Stimulated activated naive B cell treated with anti-CD40 and anti-IgM and Interleukin-4, amounts not matched to agents 10 μg/mL and 1 μg/mL and 100 μg/mL, for 72 hours (primary cell): ENCODE measurements at places on chromosomes 4 and X.

DNA sequence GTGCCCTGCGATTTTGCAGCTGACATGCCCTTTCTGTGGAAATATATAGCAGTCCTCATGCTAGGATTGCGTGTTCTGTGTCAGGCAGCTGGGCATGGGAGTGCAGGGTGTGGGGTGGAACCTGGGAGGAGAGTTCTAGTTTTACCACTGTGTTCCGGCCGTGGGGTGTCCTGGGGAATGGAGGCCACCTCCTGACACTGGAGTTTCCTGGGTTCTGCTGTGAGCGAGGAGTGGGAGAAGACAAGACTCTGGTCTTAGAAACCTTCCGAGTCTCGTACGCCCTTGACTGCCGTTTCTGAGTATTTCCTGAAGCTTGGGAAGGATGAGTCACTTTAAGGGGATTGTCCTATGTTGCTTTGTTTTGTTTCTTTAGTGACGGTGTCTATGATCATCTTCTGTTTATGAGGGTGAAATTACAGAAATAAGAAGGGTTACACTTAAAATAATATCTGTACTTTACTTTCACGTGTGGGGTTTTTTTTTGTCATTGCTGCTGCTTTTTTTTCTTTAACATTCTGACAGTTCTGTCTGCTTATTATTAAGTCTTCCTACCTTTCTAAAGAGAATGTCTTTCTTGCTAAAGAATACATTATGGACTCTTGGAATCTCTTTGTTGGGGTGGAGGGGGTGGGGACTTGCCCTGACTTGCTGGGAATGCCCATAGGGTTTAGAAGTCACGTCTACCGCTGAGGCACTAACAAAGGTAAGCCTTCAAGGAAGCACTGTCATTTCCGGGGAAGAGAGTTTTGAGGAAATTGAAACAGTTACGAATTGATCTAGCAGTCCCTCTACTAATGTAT is 19.1 kb downstream of the CD99 start:
- DNase-seq, result no peak
- peaks cover 4% of the 10 kb centered on the region for H3K36me3 ChIP-seq
- peaks cover 60% of the 10 kb centered on the region for H3K4me1 ChIP-seq

DNA sequence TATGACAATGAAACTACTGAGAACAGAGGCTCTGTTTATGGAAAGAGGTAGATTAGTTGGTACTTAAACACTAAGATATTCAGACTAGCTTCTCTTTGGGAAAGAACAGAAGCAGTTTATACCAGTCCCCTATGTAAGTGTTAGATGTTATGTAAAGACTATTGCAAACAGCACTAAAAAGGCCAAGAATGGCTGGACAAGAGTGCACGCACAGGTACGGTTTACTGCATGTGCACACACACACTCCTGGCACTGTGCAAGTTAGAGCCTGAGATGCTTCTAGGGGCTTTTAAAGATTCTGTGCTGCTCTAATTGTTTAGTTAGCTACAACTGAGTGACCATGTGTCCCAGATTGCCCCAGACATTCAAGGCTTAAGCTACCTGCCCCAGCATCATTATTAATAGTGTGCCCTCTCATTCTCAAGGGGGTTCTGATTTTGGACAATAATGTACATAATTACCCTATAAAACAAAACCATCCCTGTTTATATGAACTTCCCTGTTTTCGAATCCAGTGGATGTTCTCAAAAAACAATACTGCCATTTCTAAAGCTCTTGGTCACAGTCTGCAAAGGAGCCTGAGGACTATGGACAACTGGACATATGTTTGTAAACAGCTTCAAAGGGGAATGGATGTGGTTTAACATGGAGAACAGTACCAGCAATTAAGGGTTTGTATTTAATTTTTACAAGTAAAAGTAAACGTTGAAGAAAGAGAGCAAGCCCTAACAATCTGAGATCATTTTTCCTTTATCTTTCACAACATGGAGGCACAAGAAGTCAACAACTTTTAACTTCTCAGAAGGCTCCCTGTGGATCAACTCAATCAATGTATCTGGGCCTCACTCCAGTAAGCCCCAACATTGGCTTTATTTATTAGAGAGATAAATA is 2.0 kb downstream of the SETD7 start:
- H3K4me1 ChIP-seq, result peaks cover 22% of the 10 kb centered on the region
- peaks cover 10% of the 10 kb centered on the region for H3K36me3 ChIP-seq
- peak overlapping the region; percentile 97 for H3K4me3 ChIP-seq
- DNase-seq, result no peak
- no peaks in the 10 kb centered on the region for H3K27me3 ChIP-seq
- no peak overlapping the region for H3K27ac ChIP-seq

DNA sequence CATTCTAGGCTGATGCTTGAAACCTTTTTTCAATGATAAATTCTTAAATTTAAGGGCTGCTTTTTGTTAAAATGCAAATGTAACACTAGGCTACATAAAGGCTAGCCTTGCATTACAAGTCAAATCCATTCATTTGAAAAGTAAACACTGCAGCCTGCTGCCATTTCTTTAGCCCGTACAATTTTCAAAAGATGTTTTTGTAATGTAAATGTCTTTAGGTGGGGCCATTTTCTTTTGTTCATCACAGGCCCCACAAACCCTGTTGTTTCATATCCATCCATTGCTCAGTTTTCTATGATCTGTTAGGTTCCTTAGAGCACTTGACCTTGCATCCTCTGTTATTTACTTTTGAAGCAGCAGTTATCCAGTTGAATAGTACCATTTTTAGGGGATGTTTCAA is 296.2 kb upstream of the AMOT start:
- DNase-seq, result no peak
- H3K27me3 ChIP-seq, result no peaks in the 10 kb centered on the region
- H3K4me1 ChIP-seq, result no peaks in the 10 kb centered on the region
- no peak overlapping the region for H3K4me3 ChIP-seq

GRCh38 chr4:155609455-155610059 is 57.1 kb upstream of the GUCY1A1 start:
- no peaks in the 10 kb centered on the region for H3K27me3 ChIP-seq
- H3K4me3 ChIP-seq, result no peak overlapping the region
- H3K36me3 ChIP-seq, result no peaks in the 10 kb centered on the region

DNA sequence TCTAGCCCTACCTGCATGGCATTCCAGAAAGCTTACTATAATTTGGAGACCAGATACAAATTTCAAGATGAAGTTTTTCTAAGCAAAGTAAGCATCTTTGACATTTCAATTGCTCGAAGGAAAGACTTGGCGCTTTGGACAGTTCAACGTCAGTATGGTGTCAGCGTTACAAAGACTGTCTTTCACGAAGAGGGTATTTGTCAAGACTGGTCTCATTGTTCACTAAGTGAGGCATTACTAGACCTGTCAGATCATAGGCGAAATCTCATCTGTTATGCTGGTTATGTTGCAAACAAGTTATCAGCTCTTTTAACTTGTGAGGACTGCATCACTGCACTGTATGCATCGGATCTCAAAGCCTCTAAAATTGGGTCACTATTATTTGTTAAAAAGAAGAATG is 17.6 kb downstream of the THAP9 start:
- no peaks in the 10 kb centered on the region for H3K4me1 ChIP-seq
- H3K4me3 ChIP-seq, result no peak overlapping the region
- H3K27ac ChIP-seq, result no peak overlapping the region
- H3K27me3 ChIP-seq, result no peaks in the 10 kb centered on the region

DNA sequence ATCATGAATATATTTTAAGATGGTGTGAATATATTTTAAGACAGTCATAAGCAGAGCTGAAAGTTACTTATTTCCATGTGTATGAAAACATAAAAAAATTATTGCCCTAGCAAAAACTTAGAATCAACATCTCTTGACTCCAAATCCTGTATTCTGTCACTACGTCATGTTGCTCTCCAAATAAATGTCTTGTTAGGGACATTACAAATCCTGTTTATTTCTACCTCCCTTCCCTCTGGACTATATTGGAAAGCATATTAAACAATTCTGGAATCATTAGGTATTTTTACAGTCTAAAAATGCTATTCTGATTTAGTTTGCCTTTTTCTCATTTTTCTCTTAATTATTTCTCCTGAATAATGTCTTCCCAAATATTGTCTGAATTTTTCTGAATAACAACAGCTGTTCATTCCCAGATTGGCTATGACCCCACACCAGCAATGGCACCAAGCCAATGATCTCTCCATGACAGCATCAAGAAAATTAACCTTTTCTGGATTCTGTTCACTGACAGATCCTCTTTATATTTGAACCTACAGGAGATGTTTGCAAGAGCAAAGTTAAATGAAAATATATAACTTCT is 523.1 kb downstream of the IQCM start:
- no peak overlapping the region for H3K4me3 ChIP-seq
- DNase-seq, result no peak
- H3K4me1 ChIP-seq, result no peaks in the 10 kb centered on the region
- H3K27me3 ChIP-seq, result no peaks in the 10 kb centered on the region

DNA sequence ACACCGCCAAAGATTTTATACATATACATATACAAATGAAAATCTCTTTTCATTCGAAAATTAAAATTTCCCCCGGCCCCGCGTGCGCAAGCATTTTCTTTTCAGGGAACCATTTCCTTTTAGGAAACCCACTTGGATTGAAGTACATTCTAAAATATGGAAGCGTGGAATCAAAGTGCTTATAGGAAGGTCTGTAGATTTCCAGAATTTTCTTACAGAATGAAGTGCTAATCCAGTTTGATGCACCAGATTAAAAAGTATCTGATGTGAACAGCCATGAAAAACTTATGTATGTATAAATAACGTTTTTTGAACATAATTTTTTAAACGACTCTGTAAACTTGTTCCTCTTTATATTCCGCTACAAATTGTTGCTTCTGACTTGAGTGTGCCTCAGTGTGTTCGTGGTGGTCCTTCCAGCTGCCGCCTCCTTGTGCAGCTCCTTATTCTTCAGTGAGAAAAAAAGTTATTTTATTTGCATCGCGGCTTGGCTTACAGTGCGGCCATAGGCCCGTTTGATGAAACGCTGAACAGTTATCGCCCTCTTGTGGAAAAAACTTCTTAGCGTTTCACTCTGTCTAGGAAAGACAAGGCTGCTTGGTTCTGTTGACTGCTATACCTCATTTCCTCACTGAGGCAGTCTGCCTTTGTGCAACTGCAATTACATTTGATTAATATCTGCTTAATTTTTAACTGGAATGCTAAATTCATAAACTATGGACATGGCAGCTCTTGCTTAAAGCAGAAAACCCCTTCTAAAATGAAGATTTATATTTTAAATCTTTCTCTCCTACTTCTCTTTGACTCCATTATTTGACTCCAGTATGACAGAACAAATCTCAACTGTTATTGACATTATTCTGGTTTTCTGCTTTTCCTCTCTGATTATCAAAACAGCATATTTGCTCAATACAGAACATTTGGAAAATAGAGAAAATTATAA is 4.7 kb upstream of the NKX6-1 start:
- peaks cover 19% of the 10 kb centered on the region for H3K4me1 ChIP-seq
- H3K27ac ChIP-seq, result peak overlapping the region; percentile 94
- no peaks in the 10 kb centered on the region for H3K36me3 ChIP-seq

GRCh38 chr4:99979872-99980271 is 29.8 kb upstream of the H2AZ1 start:
- no peak overlapping the region for H3K27ac ChIP-seq
- DNase-seq, result no peak

DNA sequence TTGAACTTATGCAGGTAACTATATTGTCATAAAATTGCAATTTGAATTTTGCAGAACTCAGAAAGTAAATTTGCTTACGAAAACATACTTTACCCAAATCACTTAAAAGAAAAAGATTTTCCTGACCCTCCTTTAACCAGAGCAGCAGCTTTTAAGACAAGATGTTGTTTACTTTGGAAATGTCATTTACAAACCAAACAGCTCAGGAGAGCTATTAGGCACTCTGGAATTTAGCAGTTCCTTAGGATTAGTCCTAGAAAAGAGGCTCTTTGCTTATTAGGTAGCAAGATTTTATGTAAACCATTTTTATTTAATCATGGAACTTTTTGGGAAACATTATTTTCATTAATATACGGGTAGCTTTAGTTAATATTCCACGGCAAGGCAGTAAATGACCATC is 765.7 kb upstream of the POU3F4 start:
- no peak overlapping the region for H3K27ac ChIP-seq
- DNase-seq, result no peak
- no peaks in the 10 kb centered on the region for H3K4me1 ChIP-seq
- H3K4me3 ChIP-seq, result no peak overlapping the region
- H3K36me3 ChIP-seq, result no peaks in the 10 kb centered on the region

GRCh38 chr4:139854668-139855403 is 189.2 kb downstream of the MGST2 start:
- H3K27me3 ChIP-seq, result no peaks in the 10 kb centered on the region
- no peak overlapping the region for H3K27ac ChIP-seq
- no peak overlapping the region for H3K4me3 ChIP-seq
- no peaks in the 10 kb centered on the region for H3K36me3 ChIP-seq

- H3K27me3 ChIP-seq, result peaks cover 3% of the 10 kb centered on the region
- no peak overlapping the region for H3K4me3 ChIP-seq
- peaks cover 46% of the 10 kb centered on the region for H3K4me1 ChIP-seq
Observed at GRCh38 chr4:38728631-38729141, 54.1 kb downstream of the TLR10 start.

- H3K27me3 ChIP-seq, result no peaks in the 10 kb centered on the region
- no peak overlapping the region for H3K4me3 ChIP-seq
- no peaks in the 10 kb centered on the region for H3K36me3 ChIP-seq
- H3K4me1 ChIP-seq, result no peaks in the 10 kb centered on the region
- no peak for DNase-seq
- no peak overlapping the region for H3K27ac ChIP-seq
Observed at GRCh38 chr4:182091128-182091527, 152.1 kb upstream of the TENM3 start.

DNA sequence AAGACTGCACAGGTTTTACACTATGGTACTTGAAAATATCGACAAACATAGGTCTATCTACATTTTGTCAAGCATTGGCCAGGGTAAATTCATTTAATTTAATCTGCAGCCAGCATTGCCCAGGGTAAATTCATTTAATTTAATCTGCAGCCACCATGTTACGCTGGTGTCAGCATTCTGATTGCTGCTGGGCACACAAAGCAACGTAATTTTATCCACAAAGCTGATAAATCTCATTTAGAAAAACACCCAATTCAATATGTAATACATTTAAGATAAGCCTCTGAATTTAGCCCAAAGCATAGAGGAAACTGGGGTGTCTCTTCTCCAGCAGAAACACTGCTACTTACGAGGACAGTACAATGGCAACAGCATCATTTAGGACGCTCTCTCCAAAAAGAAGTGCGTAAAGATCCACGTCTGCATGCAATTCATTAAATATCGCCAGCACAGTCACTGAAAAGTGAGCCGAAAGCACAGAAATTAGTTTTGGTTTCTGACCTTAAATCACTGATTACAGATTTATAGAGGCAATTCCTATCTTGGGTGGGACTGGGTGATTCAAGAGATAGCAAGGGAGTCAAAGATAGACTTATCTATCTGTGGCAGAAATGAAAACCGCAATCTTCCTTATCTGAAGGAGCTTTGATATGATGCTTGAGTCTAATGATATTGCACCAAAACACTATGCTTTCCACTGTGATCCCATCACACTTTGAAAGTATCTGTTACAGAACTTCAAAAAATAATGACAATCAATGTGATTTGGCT is 88.8 kb downstream of the CHST7 start:
- H3K36me3 ChIP-seq, result peaks cover 10% of the 10 kb centered on the region
- H3K4me1 ChIP-seq, result peaks cover 2% of the 10 kb centered on the region
- no peaks in the 10 kb centered on the region for H3K27me3 ChIP-seq
- no peak overlapping the region for H3K4me3 ChIP-seq
- DNase-seq, result no peak
